ENCODE measurements at places on chromosomes 3 and 15. TPM values are rescaled to one million over a fixed set of nuclear protein-coding genes. Genes with fewer than 3 reads are reported as not detected.

DNA sequence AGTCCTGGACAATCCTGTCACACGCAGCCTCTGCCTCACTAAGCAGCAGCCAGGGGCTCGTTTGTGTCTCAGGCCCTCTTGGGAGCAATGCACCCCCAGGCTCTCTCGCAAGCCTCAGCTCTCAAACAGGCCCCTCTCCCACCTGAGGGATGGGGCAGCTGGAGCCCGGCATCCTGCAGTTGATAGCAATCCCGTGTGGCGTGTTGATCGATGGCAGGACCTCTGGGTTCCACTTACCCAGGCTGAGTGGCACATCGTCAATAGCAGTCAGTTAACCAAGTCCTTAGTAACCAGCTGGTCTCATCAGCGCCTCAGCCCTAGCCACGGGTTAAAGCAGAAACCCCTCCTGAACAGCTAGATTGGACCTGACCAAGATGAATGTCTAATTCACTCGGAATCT is 36.5 kb upstream of the PLXNA1 start:
- no peak for ATAC-seq

DNA sequence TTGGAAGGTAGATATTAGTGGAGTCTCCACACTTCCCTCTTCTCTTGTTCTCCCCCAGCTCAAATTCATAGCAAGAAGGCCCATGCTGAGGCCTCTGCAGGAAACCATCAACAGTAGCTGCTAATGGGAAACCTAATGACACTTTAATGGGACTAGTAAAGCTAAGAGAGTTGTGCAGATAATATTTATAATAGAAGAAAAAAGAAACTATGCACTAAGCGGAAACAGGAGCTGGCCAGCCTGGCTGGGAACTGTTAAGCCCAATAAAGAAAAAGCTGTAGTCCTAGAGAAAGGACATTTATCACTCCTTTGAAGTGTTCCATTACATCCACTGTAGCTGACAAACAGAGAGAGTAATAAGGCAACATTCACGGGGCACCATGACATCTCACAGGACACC is 229.6 kb downstream of the IGSF11 start:
- ATAC-seq, result no peak

GRCh38 chr3:149120051-149120972 is 9.1 kb upstream of the HPS3 start:
- ATAC-seq, result peak; percentile 52

DNA sequence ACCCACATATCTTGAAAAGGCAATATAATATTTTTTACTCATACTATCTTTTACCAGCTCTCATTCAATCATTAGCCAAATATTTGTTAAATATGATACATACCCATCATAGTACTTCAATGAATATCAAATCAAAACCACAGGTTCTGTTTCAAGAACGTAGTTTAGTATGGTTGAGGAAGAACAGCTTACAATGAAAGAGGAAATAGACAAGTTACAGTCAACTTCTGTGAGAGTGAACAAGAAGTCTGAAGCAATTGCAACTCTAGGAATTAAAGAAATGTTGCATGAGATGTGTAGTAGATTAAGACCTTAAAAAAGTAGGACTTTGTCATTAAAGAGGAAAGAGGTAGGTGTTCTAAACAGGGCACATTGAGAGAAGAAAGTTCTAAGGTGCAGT is 9.3 kb downstream of the BCHE start:
- ATAC-seq, result no peak

DNA sequence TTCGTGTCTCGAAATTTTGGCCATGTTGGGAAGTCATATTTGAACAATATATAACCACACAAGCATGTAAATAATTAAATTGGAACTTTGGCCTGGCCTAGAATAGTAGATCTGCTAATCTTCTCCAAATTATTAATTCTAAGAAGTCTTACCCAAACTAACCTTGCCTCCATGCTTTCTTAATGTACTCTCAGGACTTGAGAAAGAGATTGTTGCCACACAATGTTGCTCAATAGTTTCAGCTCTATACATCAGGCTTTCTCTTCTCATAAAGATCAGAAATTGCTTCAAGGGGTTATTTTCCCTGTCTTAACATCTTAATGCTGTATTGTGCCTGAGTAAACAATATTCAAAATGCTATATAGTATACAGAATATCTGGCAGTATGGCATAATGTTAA is 202.7 kb upstream of the LRIG1 start:
- no peak for ATAC-seq

DNA sequence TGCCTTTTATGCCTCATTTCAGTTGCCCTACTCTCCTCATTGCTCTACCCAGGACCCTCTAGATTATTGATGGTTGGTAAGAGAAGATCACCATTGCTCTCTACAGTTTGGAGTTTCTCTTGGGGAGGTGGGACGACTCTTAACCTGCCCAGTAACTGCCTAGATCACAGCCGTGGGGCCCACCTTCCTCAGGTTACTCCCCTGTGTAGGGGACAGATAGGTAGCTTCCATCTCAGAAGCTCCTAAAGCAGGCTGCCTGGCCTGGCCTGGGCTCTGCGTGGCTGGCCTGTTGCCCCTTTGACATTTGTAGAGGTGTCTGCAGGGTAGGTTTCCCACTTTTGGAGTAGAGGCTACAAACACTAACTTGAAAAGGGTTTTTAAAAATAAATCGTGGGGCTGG is 42.7 kb downstream of the TRIM71 start:
- ATAC-seq, result no peak

DNA sequence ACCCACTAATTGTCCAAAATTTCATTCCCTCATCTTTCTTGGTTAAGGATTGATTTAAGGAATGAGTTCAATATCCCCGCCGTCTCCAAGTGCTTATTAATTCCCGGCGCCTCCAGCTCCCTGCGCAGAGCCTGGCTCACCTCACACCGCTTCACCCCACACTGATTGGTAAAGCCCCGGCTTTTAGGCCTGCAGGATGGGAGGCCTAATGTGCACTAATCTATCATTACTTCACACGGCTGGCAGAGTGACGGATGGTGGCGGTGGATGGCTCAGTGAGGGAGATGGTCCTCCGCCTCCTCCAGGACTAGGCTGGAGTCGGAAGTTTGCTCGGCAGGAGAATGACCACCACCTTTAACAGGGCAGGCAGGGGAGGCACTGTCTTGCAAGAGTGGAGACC is 81.7 kb downstream of the MEGF11 start:
- ATAC-seq, result no peak

DNA sequence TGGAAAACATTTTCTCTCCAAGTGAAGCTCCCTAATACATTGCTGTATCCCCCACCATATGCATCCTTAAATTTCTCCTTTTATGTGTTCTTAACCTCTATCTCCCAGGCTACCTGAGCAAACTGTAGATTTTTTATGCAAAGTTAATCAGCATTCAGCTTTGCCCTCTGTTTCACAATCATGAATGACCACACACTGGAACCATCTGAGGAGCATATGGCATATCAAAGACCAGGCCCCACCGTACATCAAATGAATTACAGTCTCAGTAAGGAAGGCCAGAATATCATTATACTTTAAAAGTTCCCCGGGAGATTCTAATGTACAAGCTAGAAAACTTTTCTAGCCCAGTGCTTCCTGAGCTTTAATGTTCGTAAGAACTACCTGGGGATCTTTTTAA is 115.5 kb upstream of the NECTIN3 start:
- no peak for ATAC-seq

- no peak for ATAC-seq
These were observed at the start of gene TRAT1 for GRCh38 chr3:108822123-108822897. Gene TRAT1 (plus strand): TSS chr3:108822786. CDS start chr3:108822928, 142 bp downstream.

DNA sequence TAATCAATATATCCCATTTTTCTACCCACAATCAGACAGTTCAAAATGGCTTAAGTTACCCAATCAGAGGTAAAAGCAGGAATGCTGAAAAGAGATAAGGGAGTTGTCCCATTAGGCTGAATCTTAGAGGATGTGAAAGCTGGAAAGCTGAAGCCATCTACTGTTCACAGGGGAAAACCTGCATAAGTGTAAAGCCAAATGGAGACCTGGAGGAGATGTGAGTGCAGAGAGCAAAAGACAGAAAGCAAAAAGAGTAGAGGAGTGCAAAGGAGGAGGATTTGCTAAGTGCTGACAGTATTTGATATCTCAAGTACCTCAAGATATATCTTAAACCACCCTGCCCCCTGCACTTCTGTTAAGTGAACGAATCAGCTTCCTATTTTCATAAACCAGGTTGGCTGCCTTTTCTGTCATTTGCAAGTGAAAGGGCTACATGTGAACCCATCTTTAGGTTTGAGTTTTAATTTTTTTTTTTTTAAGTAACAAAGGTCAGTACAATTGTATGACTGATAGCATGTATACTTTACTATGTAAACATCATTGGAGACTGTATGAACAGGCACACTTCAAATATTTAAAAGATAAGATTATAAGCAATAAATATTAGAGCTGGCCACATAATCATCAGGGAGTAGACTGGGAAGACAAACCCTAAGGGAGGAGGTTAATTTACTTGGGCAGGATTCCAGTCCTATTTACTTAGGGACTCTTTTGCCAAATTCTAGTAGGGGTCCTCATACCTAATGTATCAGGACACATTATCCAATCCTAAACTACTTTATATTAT is 22.8 kb upstream of the P2RY1 start:
- ATAC-seq, result no peak

- ATAC-seq, result no peak
These were observed 1087.1 kb upstream of the ALCAM start for GRCh38 chr3:104279617-104280016.

GRCh38 chr3:46293991-46294833 is 52.0 kb downstream of the CCR3 start:
- peak; percentile 19 for ATAC-seq

DNA sequence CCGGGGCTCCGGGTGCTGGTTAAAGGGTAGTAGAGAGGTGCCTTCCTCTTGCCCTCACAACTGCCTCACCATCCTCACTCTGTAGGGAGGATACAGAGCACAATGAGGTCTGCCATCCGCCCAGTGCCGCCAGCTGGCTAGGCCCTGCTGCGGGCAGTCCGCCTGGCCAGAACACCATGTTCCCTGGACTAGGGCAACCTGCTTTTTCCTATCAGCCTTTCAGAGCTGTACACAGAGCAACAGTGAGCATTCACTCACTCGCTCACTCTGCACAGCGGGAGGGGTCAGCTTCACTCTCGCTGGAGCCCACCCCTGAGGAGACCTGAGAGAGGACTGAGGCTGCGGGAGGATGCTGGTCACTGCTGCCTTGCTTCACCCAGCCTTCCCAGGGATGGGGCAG is 218.7 kb upstream of the CHRNA7 start:
- ATAC-seq, result no peak

BMF gene
- 1.5 TPM for total RNA-seq

SCN10A gene
- not detected for total RNA-seq

CYP1A2 gene
- total RNA-seq, result not detected

GNB4 gene
- total RNA-seq, result 13.2 TPM

GXYLT2 gene
- 2.2 TPM for total RNA-seq

FBXW12 gene
- total RNA-seq, result not detected

LRRIQ4 gene
- total RNA-seq, result not detected

SLC12A1 gene
- not detected for total RNA-seq

CAMK2N2 gene
- total RNA-seq, result 0.24 TPM

Data from esophagus mucosa (tissue), 1 donor.